ENCODE measurements at places on chromosomes 2 and 18.

DNA sequence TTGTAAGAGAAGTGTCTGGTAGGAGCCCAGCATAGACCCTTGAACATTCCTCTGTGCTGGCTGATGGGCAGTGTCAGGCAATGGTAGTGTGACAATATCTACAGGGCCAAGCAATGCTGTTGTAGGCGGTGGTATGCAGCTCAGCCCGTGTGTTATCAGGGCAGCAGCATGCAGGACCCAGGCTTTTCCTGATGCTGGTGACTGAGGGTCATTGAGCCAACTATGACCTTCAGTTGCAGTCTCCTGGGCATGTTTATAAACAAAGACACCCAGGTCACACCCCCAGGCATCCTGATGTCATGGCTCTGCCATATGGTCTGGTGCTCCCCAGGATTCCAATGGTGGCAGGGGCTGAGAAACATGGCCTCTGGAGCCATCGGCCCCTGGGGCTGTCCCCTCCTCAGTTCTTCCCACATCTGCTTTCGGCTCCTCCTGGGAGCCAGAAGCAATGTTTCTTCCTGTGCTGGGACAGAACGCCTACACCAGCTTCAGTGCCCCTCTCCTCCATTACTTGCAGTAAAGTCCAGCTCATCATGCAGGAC is 518.0 kb upstream of the HS6ST1 start:
- no peak for DNase-seq

GRCh38 chr2:180124273-180125139 is 117.4 kb upstream of the CWC22 start:
- no peak for DNase-seq

DNA sequence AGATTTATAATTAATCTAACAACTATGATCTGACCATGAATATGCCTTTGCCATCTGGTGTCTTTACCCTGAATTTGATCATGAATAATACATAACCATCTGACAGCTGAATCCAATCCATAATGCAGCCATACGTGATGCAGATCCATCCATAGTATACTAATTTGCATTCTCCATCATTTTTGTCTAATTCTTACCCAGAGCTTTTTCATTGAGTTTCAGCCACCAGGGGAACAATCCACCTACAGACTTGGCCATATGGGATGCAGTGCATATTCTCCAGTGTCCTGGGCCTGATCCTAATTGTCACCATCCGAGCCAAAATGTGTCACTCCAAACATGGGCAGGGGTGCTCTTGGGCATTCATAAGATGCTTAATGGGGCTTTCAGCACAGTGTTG is 227.2 kb upstream of the CRIM1 start:
- no peak for DNase-seq

- no peak for DNase-seq
Observed at GRCh38 chr2:85861650-85862049, 27.1 kb downstream of the ST3GAL5 start.

DNA sequence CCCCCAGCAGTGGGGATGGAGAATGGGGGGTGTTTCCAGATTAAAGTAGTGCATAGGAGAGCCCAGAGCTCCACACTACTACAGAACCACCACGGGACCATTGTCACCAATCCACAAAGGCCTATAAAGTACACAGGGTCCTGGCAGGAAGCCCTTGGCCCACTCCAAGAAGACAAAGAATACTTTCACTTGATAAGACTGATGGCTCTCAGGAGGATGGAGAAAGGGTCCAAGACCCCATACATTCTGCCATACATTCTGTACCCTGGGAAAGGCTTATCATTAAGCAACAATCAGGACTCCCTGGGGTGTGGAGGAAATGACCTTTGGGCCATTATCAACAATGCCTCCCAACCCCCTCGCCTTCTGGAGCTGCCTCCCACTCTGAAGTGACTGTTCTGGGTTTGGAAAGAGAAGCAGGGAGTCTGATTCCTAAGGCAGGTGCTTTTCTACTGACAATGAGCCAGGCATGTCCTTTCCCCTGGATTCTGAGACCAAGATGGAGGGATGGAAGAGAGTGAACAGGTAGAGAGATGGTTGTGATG is 85.4 kb downstream of the XDH start:
- no peak for DNase-seq

Data from activated CD4-positive, alpha-beta memory T cell treated with anti-CD3 and anti-CD28 coated beads for 36 hours (primary cell).